Spleen (tissue), 13 donors: ENCODE measurements at places on chromosomes 3 and 15. TPM values are rescaled to one million over a fixed set of nuclear protein-coding genes. Genes with fewer than 3 reads are reported as not detected.

The PAQR5 gene
- total RNA-seq = 0.58 TPM

The BRK1 gene
- total RNA-seq = 90.2 TPM

GRCh38 chr3:66555214-66555844, 54.5 kb upstream of the LRIG1 start:
- H3K4me1 ChIP-seq = no peaks in the 10 kb centered on the region
- peaks cover 45% of the 10 kb centered on the region for H3K27me3 ChIP-seq
- H3K27ac ChIP-seq = no peak overlapping the region

DNA sequence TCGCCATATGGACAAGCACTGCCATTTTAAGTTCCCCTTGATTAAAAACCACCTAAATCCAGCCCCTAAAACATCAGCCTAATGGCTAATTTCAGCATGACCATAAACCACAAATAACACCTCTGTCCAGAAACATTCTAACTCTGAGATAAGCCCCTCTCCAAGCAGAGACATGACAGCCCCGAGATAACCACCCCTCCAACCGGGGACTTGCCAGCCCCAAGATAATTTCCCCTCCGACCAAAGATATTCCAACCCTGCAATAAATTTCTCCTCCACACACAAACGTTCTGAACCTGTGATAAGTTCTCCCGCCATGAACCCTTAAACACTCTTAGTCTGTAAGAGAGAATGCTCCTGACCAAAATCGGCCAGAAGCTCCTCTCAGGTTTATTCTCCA, 586.8 kb downstream of the EDEM1 start:
- H3K4me3 ChIP-seq = no peak overlapping the region
- no peaks in the 10 kb centered on the region for H3K27me3 ChIP-seq
- H3K36me3 ChIP-seq = no peaks in the 10 kb centered on the region
- DNase-seq = no peak
- H3K4me1 ChIP-seq = no peaks in the 10 kb centered on the region

DNA sequence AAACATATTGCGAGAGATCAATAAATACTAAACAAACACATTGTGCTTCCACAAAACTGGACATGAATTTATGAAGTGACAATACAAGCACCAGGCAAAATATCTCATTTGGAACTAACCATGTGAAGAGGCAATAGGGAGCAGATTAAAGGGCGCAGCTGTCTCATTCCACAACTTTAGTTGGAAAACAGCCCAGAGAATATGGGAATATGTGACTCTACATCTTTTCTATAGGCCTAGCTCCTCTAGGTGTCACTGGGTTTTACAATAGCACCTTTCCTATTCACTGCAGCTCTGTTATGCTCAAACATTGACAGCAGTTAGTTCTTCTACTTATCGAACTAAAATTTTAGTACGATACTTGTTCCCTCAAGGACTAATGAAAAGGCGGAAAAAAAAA, 866.3 kb upstream of the GBE1 start:
- no peak for DNase-seq
- no peaks in the 10 kb centered on the region for H3K4me1 ChIP-seq
- no peak overlapping the region for H3K4me3 ChIP-seq
- no peak overlapping the region for H3K27ac ChIP-seq
